Tibial nerve (tissue), 4 donors: ENCODE measurements at places on chromosomes 3 and 15.

GRCh38 chr3:194100856-194101390 is 35.0 kb upstream of the HES1 start:
- DNase-seq: no peak

- DNase-seq: no peak
Observed at GRCh38 chr3:115233021-115233420, 85.9 kb upstream of the ZBTB20 start.

- no peak for DNase-seq
Observed at GRCh38 chr15:79167776-79168175, 77.2 kb upstream of the RASGRF1 start.

DNA sequence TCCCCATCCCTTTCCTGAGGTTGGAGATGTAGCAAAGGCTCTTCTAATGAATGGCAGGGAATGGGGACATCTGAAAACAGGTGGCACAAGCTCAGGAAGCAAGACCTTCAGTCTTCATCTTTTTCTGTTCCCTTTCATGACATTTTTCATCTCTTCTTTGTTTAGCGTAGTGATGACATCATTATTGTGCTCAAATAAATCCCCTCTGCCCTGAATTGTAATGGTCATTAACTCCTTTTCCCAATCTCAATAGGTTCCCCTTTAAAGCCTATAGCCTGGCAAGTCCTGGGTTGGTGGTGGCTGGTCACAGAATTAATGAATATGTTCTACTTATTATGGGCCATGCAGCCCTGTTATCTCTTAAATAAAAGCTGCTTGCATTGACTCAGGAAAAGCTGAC is 21.4 kb downstream of the TF start:
- DNase-seq: no peak

DNA sequence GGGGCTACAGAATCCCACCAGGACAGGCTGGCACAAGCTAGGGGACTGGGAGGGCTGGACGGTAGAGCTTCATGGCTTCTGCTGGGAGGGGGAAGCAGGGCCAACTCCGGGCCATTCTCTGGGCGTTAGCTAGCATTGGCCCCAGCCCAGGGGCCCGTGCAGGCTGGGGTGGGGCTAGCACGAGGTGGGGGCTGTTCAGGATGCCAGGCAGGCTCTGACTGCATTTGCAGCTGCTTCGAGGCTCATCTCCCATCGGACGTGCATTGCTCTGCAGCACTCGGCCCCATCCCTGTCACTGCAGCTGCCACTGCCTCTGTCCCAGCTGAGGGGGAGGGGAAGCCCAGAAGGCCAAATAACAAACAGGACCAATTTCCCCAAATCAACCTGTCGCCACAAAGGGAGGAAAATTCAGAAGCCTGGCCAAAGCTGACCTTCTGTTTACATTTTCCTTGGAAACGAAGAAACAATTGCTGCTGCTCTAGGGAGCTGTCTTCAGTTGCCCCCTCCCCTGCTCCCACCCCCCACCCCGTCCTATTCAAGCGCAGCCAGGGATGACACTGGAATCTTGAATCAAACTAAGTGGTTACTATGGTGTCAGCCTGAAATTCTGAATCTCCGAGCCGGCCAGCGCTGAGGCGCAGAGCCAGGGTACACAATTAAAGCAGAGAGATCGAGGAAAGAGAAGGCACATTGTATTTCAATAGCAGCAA is 138.8 kb upstream of the PRR20G start:
- DNase-seq: no peak
